ENCODE measurements at places on chromosomes 2 and 18.

- DNase-seq, result no peak
These were observed 259.4 kb upstream of the SIX2 start for GRCh38 chr2:45268631-45269030.

- no peak for DNase-seq
These were observed 93.3 kb downstream of the HS1BP3 start for GRCh38 chr2:20557635-20558034.

DNA sequence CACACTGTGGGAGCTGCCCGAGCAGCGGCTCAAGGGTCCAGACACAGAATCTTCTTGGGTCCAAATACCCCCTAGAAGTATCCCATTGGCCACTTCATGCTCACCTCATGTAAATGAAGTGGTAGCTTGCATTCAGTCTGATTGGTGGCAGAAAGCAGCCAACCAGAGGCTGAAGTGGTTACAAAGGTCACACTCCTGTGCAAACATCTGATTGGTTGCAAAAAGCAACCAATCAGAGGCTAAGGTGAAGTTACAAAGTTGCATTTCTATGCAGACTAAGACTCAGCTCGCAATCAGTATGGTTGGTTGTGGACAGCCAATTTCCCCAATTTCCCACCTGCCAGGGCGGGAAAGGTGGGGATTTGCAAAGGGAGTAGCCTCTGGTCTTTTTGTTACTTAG is 94.3 kb downstream of the DGKD start:
- no peak for DNase-seq

- DNase-seq, result no peak
These were observed 438.1 kb upstream of the ST6GAL2 start for GRCh38 chr2:107323946-107324565.

DNA sequence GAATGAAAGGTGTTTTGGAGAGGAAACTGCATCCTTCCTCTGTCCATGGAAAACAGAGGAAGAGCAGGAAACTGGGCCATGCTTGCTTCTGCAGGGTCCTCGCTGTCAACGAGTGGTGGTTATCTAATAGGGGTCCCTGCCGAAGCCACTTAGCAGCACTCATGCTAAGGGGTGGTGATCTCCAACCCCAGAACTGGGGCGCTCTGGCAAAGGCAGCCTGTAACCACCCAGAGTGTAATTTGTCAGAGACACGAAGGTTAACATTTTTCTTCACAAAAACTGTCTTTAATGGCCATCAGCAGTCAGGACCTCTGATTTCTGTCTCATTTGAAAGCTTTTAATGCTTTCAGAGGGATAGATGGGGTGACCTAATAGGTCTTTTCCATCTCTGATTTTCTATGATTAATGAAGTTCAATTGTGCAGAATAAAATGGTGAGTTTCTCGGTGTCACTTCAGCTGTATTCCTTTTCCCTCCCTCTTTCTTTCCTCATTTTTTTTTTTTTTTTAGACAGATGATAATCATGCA is 231.3 kb upstream of the CELF4 start:
- no peak for DNase-seq

DNA sequence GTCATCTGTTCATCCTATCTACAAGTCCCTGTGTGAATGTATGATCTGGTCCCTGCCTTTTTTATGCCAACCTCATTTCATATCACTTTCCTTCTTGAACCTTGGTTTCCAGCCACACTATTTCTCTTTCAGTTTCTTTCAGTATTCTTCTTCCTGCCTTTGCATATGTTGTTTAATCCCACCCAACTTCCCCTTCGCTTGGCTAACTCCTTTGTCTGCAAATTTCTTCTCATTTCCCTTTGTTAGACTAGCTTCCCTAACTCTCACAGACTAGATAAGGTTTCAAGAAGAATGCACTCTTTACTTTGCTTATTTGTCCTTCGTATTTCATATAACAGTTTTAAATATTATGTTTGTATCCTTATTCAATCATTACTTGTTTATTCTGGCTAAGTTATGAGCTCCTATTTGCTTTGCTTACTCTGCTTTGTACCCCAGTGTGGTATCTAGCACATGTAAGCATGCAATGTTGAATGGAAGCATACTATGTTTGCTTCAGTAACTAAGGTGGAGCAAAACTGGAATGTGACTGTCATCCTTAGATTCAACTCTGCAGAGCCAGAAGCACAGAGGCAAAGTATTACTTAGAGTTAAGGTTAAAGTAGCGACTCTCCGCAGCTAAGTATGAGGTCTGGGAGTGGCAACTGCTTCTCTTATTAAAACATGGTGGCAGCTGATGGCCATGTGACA is 681.3 kb downstream of the CPS1 start:
- no peak for DNase-seq

DNA sequence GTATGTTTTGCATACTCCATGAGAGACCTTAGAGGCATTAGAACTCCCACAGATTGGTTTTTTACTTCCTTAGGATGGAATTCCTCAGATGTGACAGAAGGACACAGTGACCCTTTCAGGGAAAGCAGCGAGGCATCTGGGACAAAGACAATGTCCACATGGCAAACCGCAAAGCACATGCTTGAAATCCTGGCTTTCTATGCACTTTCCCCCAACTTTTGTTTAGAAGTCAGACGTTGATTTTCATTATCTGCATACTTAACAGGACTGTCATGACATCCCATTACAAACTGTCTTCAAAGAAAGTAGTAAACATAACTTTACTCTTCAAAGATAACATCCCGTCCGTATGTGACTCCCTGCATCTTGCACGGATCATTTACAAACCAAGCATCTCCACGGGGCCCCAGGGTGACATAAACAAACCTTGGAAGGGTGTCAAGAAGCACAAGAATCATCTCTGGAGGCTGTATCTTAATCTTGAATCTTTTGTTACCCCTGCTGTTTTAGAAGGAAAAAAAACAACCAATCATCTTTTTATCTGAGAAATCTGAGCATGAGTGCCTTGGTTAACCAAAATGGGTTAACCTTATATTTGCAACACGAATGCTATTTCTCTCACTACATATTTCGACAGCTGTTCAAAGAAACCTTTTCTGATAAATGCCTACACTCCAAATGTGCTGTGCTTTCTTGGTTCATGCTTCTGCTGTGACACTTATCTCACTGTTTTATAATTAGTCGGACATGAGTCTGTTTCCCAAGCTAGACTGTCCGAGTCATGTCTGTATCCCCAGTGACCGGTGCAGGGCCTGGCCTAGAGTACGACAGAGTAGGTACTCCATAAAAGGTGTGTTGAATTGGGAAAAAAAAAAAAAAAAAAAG is 90.8 kb downstream of the CCBE1 start:
- DNase-seq, result no peak

- DNase-seq, result no peak
These were observed 4.8 kb upstream of the KCNG2 start for GRCh38 chr18:79792988-79793355.

GRCh38 chr2:224909885-224910573 is 132.2 kb downstream of the DOCK10 start:
- no peak for DNase-seq

GRCh38 chr2:64396001-64396400 is 58.0 kb upstream of the LGALSL start:
- DNase-seq, result no peak

GRCh38 chr2:192288295-192288694 is 93.6 kb upstream of the TMEFF2 start:
- no peak for DNase-seq

DNA sequence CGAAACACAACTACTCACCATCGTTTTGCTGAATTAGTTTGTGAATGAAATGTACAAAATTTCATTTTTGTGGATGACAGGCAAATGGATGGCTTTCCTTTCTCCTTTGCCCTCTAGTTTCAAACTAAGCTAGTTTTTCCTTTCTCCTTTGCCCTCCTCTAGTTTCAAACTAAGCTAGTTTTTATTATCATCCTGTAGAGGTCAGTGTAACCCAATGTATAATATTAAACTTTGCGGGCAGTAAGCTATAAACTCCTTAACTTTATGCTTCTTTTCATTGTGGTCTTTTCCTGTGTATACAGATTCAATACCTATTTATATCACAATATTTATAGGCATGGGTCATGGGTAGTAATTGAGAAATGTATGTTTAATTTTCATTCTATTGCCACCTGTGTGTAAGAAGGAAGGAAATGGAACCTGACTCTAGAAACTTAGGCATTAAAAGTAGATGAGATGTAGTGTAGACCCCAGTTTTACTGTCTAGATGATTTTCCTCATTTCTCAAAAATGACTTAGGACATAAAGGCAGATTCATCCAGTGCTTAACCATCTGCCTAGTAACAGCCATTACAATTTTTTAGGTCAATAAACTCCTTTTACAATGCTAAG is 58.1 kb downstream of the MAP3K19 start:
- no peak for DNase-seq

DNA sequence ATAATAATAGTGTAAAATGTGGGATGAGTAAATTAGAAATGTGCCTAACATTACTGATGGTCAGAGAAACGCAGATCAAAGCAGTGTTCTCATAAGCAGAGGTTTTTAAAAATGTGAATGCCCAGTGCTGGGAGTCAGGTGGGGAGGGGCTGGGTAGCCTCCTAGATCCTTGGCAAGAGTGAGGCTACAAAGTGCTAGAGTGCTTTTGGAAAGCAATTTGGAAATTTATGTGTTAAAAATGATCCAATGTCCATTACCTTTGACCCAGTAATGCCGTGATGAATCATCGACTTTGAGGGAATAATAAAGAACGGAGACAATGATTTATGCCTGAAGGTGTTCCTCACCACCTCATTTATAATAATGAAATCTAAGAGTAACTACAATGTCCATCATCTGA is 44.9 kb upstream of the TWIST2 start:
- no peak for DNase-seq

- DNase-seq, result no peak
These were observed 273.7 kb downstream of the TWIST2 start for GRCh38 chr2:239121600-239122012.

DNA sequence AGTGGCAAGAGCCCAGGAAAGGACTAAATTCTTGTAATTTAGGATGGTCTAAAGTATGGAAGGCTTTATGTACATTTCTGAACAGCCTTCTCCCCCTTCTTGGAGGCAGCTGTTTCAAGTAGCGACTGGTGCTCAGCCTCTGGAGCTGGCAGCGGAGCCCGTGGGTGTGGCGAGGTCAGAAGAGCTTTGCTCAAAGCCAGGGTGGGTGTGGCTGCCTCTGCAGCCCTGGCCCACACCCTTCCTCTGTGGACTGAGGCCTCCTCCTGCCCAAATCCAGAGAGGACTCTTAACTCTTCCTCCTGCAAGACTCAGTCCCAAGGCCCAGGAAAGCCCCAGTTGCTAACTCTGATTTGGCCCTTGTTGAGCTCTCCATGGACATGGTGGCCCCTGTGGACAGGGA is 202.1 kb upstream of the REV1 start:
- DNase-seq, result no peak

DNA sequence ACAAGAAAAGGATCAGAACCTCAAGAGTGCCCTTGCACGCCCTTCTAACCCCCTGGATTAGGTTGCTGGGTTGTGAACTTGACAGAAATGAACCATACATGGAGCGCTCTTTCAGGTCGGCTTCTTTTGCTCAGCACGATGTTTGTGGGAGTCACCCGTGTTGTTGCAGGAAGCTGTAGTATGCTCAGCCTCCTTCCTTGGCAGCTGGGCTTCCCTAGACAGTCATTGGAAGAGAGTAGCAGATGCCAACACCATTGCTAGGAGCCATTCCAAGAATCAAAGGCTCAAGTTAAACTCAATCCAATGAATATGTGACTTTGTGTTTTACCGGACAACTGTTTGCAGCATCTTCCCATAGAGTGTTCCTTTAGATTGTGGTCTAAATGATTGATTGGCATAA is 47.0 kb downstream of the RAB12 start:
- DNase-seq, result no peak

GRCh38 chr2:10196110-10196892 is 73.8 kb downstream of the RRM2 start:
- no peak for DNase-seq

DNA sequence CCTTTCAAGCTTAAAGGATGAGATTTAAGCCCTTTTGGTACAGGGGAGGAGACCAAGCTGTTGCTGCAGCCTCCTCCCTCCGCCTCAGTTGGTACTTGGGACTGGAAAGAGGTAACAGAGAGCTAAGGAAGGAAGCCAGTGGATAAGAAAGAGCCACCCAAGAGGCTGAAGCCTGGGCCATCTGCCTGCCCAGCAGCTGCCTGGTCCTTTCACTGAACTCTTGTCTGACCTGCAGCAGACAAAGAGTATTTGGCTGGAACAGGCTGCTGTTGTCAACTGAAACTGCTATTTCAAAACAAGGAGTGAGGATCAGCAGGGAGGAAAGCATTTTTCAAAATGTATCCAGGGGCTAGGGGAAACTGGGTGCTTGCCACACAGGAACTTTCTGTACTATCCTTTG is 30.3 kb downstream of the TNS1 start:
- no peak for DNase-seq

GRCh38 chr2:112603731-112604130 is 19.3 kb downstream of the CHCHD5 start:
- no peak for DNase-seq

DNA sequence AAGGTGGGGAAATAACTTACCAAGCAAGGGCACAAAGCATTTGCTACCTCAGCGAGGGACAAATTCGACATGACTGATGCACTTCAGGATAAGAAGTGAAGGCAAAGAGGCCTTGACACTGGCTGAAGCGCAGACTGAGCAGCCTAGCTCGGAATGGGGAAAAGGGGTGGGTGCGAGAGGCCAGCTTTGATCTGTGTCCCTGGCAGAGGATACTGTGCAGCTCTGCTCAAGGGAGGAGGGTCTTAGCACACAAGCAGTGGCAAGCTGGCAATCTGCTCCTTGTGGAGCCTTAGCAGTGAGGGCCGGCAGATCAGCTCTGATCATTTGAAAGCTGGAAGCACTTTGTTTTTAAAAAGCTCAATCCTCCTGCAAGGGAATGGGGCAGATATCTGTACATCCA is 222.3 kb downstream of the ZBTB7C start:
- DNase-seq, result no peak

- DNase-seq, result no peak
These were observed at the start of gene SAG for GRCh38 chr2:233307565-233307964. Gene SAG, plus strand, starts transcription at chr2:233307816. Its CDS starts 1,374 bp downstream, at chr2:233309190.

- no peak for DNase-seq
These were observed 47.1 kb downstream of the TRAPPC12 start for GRCh38 chr2:3426615-3427014.

DNA sequence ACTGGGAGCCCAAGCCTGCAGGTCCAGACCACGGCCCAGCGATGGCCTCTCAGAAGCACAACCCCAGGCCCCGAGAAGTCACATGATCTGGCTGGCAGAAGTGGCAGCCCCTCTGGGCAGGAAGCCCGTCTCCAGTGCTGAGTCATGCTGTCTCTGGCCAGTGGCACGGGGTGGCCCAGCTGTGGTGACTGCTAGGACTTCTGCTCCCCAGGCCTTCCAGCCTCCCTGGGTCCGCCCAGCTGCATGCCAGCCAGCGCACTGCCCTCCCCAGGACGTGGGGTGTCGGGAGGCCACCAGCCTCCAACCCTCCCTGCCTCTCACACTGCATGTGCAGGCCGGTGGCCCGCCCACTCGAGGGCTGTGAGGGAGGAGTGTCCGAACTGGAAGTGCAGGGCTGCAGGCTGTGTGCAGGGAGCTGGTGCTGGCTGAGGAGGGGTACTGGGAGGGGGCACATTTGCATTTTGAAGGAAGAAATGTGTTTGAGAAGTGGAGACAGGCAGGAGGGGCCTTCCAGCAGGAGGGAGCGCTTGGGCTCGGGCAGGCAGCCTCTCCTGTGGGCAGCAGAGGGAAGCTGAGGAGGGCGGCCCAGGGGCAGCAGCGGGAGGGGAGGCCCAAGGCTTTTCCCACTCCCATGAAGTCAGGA is 17.0 kb upstream of the HPCAL1 start:
- no peak for DNase-seq
